ENCODE measurements at places on chromosomes 3 and 15.

- DNase-seq: no peak
These were observed 24.8 kb downstream of the LINGO1 start for GRCh38 chr15:77607894-77608261.

DNA sequence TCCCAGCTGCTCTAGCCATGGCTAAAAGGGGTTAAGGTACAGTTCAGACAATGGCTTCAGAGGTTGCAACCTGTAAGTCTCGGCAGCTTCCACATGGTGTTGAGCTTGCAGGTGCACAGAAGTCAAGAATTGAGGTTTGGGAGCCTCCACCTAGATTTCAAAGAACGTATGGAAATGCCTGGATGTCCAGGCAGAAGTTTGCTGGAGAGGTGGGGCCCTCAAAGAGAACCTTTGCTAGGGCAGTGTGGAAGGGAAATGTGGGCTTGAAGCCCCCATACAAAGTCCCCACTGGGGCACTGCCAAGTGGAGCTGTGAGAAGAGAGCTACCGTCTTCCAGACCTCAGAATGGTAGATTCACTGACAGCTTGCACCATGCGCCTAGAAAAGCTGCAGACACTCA, 73.7 kb downstream of the STT3B start:
- no peak for DNase-seq

GRCh38 chr15:83207009-83207659, 489 bp downstream of the HDGFL3 start:
- peak; percentile 94 for DNase-seq

DNA sequence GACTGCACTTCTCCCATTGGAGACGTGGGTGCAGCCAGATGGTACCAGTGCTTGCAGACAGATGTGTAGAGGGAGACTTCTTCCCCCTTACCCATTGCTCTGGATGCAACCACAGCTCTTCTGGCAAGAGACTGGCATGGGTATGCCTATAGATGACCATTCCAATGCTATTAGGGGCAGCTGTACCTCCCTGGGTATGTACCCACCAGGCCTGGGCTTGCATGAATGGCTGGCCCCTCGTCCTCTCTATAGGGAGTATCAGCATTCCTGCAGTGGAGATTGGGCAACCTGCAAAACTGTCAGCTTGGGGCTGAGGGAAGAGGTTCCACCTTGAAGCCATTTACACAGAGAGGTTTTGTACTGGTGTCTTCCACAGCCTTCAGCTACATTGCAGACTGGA, 57.6 kb upstream of the FXR1 start:
- DNase-seq: no peak

GRCh38 chr15:30650012-30650929, 24.3 kb downstream of the ARHGAP11B start:
- DNase-seq: no peak

All from right kidney (tissue), 9 donors.